Activated CD4-positive, alpha-beta T cell treated with anti-CD3 and anti-CD28 coated beads, Interleukin-2, amount 50 U/mL, for 4 hours (primary cell): ENCODE measurements at places on chromosomes 4 and X.

GRCh38 chr4:107278791-107279483 lies 242.8 kb upstream of the DKK2 start:
- DNase-seq, result no peak

- DNase-seq, result no peak
These were observed 3.9 kb downstream of the SORCS2 start for GRCh38 chr4:7196288-7196651.

DNA sequence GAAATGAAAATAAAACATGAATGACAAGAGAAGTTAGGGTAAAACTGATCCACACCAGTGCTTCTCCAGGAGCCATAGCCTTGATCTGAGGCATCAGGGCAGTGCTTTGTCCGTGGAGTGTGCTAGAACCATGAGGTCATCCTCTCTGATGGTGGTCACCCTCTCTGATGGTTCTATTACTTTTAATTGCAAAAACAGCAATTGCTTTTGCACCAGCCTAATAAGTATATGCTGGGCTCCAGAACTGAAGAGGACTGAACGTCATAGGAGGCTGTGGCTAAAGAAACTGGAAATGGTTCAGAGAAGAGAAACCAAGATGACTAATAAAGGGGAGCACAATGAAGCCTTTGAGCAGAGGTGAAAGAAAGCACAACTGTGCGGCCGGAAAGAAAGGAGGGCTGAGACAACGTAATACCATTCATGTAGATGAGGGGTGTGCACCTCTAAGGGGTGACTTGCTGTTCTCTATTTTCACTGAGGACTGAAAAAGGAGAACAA lies 17.0 kb upstream of the TMEM154 start:
- DNase-seq, result peak; percentile 26

DNA sequence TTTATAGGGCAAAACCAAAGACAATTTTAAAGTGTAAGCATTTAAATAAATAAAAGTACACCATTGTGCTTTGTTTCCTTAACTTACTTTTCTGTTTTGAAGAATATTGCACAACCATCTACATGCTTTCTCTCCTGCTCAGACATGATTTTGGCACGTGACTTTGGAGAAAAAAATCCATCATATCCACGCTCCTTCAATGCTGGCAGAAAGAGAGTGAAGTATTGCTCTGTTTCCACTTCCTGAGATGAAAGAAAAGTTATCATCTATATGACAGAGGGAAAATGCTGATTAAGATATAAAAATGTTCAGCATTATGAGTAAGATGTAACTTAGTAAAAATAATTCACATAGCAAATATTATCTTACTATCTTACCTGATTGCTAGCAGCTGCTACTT lies 77.1 kb downstream of the CNOT6L start:
- no peak for DNase-seq

- no peak for DNase-seq
These were observed 64.8 kb downstream of the NDST3 start for GRCh38 chr4:118099106-118099505.

GRCh38 chr4:41102414-41103092 lies 111.8 kb downstream of the APBB2 start:
- no peak for DNase-seq

DNA sequence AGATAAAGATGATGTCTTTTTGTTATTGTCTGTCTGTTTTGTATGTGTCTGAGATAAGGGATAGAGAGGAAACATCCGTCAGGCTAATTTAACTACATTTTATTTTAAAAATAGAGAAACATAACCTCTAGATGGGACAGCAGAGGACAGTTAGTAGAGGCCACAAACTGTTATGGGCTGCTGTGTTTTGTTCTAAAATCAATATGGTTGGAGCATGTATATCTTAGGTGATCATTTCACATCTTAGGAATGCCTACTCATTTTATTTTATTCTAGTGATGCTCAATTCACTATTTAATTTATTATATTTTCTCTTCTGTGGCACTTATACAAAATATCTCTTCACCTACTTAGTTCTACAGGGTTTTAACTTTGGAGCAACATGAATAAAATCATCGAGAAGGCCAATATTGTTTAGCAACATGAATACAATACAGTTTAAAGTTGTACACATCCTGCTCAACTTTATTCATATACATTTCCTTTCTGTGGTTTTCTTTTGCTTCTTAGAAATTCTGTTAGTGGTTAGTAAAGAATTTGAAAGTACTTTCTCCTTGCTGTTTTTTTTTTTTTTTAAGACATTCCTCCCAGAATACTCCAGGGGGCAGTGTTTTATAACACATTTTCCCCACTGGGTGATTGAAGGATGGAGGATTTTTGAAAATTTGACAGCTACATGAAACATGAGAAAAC lies 392.9 kb downstream of the UNC5C start:
- DNase-seq, result no peak

- no peak for DNase-seq
These were observed 1120.2 kb downstream of the ARAP2 start for GRCh38 chr4:35124106-35124505.

GRCh38 chrX:77440330-77440729 lies 6.9 kb upstream of the FGF16 start:
- no peak for DNase-seq

DNA sequence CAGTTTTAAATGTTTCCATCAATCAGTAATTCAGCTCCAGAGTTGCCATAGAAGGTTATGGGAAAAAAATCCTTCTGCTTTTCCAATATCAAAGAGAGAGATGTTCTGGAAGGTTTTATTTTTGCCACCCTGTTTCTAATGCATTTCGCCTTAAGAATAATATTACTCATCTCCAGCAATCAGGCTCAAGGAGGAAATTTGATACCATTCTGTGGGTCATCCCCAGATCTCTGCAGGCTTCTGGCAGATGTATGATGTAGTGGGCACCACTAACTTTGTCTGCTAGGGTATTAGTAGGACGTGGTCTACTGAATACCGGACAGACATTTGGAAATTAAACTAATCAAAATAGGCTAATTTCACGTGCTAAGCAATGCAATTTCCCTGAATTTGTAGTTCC lies 645.4 kb upstream of the TENM3 start:
- no peak for DNase-seq

DNA sequence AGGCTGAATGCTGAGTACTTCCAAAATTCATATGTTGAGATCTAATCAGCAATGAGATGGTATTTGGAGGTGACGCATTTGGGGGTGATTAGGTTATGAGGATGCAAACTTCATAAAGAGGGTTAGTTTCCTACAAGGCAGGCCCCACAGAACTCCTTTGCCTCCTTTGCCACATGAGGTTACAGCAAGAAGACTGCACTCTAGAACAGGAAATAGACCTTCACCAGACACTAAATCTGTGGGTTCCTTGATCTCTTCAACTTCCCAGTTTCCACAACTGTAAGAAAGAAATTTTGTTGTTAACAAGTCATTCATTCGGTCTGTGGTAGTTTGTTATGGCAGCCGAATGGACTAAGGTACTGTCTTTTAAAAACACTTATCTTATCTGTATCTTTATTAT lies 681.9 kb upstream of the HS3ST1 start:
- no peak for DNase-seq

DNA sequence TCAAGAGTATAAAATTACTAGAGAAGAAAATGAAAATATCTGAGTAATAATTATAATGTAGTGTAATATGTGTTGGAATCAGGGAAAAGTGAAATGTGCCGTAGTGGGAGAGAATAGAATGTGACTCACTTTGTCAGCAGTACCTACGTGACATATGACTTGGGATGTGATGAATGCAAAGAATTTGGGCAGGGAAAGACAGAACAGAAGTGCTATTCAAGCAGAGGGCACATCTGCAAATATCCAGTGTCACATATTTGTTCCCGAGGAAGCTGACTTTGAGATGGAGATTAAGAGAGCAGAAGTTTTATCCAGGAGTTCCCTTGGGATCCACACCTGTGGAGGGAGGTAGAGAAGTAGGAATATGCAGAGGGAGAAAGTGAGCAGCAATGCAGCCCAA lies 69.3 kb upstream of the HS3ST1 start:
- no peak for DNase-seq

DNA sequence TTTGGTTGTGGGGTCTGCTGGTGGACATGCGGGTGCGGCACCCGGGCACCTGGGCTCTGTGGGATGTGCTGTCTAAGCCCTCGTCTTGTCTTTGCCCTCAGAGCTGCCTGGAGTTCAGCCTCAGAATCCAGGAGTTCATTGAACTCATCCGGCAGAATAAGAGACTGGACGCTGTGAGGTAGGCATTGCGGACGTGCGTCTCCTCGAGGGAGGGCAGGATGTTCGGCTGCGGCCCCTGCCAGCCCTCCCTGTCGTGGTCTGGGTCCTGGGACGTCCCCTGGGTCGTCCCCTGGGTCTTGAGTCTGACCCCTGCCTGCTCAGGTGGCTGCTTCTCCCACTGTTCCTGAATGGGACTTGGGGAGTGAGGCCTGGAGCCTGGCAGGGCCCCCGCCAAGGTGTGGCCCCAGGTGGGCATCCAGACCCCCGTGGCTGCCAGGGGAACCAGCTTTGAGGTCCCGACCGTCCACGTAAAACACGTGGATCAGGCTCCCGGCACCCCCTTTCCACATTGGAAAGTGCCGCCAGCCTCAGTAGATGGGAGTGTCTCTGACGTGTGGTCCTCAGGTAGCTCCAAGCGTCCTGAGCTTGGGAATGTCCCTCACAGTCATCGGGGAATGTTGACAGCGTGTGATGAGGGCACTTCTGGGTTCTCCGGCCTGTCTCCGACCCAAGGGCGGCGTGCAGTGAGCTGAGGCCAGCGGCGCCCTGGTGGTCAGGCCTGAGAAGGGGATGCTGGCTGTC lies 19.3 kb upstream of the UVSSA start:
- no peak for DNase-seq

- peak; percentile 55 for DNase-seq
These were observed 752 bp downstream of the SEPTIN11 start for GRCh38 chr4:76950052-76950955.

DNA sequence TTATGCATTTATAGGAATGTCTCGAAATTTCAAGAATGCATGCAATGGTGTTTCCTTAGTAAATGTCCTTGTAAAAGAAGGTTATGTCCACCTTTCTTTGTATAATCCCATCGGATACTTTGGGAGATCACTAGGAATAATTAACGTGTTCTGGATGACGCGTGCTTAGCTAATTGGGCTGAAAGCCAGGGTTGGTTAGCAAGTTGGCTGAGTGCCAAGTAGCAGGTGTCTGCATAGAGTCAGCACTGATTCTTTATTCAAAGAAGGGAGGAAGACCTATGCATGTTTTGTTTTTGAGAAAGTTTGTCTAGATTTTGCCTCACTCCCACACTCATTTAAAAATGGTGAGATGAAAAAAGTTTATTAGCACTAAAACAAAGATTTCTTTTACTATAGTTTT lies 144.6 kb downstream of the SOX3 start:
- no peak for DNase-seq

GRCh38 chrX:42220083-42220482 lies 296.7 kb upstream of the CASK start:
- no peak for DNase-seq

DNA sequence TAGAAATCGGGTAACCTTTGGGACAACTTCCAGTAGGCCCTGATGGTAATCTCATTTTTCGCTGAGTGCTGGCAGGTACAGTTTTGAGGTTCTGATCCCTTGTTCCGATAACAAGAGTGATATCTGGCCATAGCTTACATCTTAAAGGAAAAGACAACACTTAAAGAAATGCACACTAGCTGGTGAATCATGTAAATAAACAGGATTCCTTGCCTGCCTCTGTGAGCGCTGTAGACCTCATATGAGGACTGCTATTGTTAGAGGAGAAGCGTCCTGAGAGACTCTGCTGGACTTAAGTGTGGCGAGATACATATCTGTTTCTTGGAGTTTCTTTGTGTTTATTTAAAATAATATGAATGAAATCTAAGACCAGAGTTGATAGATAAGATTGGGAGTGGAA lies 149.3 kb upstream of the SLC4A4 start:
- DNase-seq, result no peak

DNA sequence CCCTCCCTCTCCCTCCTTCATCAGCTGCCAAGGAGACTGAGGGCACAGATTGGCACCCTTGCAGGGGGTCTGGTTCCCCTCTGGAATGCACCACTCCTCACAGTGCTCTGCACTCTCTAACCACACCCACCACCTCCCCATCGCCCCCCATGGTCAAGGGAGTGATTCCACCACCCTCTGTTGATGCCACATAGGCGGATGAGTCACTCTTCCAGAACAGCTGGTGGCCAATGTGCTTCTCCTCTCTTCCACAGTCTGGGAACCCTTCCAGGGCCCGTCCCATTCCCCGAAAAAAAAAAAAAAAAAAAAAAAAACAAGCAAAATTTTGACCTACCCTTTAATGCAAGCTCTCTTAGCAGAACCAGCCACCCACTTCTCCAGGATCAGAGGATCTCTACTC lies 341.3 kb upstream of the KLF3 start:
- no peak for DNase-seq

GRCh38 chrX:13750812-13751211 lies 16.3 kb downstream of the OFD1 start:
- DNase-seq, result no peak

GRCh38 chr4:105765690-105766407 lies 57.3 kb downstream of the GSTCD start:
- DNase-seq, result no peak

- no peak for DNase-seq
These were observed 40.5 kb upstream of the HSD17B10 start for GRCh38 chrX:53474707-53475106.

GRCh38 chr4:173703021-173703420 lies 173.0 kb upstream of the HAND2 start:
- DNase-seq, result no peak

DNA sequence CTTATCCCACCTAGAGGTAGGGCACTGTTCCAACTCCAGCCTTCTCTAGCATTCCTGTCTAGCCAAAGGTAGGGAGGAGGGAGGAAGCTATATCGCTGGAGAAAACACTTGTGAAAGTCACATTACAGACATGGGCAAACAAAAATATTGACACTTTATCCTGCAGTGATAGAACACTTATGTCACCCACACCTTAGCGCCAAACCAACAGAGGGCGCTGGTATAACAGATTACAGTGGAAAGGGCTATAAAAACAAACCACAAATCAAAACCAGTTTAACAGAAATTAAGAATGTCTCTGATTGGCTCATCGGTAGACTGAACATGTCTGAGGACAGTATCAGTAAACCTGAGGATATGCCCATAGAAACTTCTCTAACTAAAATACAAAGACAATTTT lies 451.3 kb downstream of the TLL1 start:
- DNase-seq, result no peak

DNA sequence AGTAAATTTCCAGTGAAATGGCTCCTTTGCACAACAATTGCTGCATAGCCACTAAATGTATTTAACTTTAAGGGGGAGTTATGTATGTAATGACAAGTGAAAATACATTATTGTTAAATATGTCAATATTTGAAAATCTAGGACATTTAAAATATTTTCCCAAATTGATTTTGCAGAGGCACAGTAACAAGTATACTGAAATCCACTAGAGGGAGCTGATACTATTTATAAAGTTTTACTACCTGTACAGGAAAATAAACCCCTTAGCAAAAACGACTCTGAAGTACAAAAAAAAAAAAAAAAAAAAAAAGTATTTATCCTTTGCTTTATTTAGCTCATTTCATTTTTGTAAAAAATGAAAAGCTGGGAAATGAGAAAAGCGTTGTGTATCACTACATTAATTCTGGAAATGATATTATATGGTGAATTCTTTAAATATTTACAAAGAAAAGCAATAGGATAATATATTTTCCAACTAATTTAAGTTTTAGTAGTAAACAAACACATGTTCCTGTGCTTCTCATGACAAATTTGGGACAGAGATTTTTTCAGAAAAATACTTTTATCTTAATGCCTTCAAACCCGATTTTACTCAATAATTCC lies 727.7 kb downstream of the DMD start:
- DNase-seq, result no peak
